ENCODE measurements at places on chromosomes 4 and X. TPM values are rescaled to one million over a fixed set of nuclear protein-coding genes. Genes with fewer than 3 reads are reported as not detected.

The KIAA1210 gene
- not detected for total RNA-seq

GRCh38 chr4:106312377-106312776, 3.6 kb downstream of the TBCK start:
- no peak overlapping the region for H3K27ac ChIP-seq
- no peak overlapping the region for H3K4me3 ChIP-seq
- no peaks in the 10 kb centered on the region for H3K27me3 ChIP-seq
- peaks cover 18% of the 10 kb centered on the region for H3K4me1 ChIP-seq
- H3K36me3 ChIP-seq: no peaks in the 10 kb centered on the region
- no peak for DNase-seq

The FAM13A gene
- total RNA-seq: 32.2 TPM

The FGF2 gene
- total RNA-seq: 12.0 TPM

DNA sequence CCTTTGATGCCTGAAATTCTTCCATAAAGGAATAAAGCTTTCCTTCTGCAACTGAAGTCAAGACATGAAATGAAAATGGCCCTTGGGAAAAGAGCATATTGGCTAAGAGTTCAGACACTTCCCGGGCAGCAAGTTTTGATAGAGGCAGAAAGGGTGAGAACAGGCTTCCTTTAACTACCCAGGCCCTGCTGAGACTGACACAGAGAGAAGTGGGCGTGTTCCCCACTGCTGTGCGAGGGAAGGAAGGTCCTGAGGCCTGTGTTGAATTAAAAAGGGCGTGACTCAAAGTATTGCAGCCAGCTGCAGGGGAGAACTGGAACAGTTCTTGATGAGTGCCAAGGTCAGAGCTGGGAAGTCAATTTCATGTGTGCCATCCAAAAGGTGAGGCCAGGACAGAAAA, 33.9 kb upstream of the ADGRG2 start:
- DNase-seq: no peak
- peaks cover 5% of the 10 kb centered on the region for H3K27me3 ChIP-seq
- no peak overlapping the region for H3K4me3 ChIP-seq
- H3K27ac ChIP-seq: no peak overlapping the region

Data from vagina (tissue), 2 donors.